ENCODE measurements at places on chromosomes 11 and 22.

GRCh38 chr11:134200688-134201087 lies 23.1 kb downstream of the NCAPD3 start:
- no peak for DNase-seq

GRCh38 chr11:77196961-77197360 lies 68.9 kb downstream of the MYO7A start:
- no peak for DNase-seq

DNA sequence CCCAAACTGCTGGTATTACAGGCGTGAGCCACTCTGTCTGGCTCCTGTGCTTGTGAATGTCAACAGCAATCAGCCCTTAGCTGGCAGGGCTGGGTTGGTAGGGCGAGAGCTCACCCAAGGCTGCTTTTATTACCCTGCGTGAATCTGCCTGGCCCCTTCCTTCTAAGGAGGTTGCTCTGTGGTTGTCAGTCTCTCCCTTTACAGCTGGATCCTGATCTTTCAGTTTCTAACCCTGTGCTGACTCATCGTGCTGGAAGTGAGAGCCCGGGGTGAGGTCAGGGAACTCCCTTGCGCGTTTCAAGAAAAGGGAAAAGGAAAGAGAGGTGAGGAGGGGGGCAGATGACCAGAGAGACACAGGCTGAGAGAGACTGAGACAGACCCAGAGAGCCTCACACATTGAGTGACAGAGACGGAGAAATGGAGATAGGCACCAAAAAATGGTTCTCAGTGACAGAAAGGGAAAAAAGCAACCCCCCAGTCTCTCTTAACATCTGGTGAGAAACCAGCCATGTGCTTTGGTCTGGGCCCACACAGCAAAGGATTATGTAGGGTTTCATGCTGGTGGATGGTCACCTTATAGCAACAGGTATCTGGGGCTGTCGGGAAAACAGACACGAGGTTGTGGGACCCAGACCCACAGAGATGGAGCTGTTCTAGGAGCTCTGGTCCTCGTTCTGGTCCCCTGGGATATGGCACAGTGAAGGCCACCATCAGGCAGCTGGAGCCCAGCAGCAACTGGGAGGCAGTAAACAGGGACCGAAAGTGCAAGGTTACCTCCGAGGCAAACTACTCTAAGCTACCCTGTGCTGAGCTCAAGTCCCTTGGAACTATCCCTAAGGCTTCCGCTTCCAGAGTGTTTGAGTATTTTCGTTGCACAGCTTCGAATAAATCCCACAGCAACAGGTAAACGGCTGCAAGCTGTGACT lies 2.5 kb downstream of the TCN2 start:
- no peak for DNase-seq

DNA sequence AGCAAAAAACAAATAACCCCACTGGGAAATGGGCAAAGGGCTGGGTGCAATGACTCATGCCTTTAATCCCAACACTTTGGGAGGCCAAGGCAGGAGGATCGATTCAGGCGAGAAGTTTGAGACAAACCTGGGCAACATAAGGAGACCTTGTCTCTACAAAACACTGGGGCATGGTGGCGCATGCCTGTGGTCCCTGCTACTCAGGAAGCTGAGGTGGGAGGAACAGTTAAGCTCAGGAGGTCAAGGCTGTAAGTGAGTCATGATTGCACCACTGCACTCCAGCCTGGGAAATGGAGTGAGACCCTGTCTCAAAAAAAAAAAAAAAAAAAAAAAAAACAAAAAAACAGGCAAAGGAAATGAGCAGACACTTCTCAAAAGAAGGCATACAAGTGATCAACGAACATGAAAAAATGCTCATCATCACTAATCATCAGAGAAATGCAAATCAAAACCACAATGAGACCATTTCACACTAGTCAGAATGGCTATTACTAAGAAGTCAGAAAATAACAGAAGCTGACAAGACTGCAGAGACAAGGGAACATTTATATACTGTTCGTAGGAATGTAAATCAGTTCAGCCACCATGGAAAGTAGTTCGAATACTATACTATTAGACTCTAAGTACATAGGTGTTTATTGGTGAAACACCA lies 48.2 kb upstream of the SMCO4 start:
- no peak for DNase-seq

- DNase-seq = no peak
These were observed 63.6 kb downstream of the TNRC6B start for GRCh38 chr22:40241200-40241763.

DNA sequence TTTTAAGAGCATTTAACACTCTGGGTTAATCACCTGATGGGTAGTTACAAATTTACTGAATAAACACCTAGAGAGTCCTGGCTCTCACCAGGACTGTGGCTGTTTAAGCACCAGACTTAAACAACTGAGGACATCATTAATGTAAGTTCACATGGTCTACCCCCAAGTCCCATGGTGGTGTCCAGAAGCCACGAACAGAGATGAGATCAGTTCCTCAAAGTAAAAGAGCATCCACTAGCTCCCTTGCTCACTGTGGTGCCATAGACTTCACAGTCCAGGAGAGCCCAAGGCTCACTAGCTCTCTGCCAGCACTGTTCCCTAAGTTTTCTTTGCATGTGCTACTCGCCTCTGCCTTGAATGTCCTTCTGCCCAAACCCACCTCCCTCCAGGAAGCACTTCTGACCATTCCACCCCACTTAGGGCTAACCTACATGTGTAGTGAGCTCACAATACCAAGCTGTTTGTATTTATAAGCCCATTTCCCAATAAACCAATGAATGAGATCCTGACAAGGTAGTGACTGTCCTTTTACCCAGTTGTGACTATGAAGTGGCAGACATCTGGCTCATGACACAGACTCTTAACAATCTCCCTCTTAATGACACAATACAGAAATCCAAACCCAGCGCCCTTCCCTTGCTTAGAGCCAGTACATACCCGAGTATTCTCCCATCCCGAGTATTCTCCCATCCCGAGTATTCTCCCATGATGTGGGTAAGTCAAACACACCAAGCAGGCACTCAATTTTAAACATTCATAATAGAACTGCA lies 15.7 kb downstream of the NAP1L4 start:
- no peak for DNase-seq

- DNase-seq = no peak
These were observed 47.8 kb downstream of the BARX2 start for GRCh38 chr11:129423426-129423825.

DNA sequence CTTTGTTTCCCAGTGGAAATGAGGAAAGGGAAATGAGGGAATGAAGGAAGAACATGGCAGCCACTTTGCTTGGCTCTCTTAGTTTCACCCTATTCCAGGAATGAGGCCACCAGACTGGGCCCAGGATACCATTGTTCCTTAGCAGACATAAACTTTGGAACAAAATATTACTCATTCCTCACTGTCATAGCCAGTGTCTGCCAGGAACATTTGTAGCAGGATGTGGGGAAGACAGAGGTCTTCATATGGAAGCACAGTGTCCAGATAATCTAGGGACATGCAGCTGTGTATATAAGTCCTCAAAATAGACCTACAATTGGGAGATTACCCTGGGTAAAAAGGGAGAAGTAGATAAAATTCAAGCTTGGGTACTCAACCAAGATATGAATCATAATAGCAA lies 15.2 kb upstream of the FUT4 start:
- DNase-seq = no peak

DNA sequence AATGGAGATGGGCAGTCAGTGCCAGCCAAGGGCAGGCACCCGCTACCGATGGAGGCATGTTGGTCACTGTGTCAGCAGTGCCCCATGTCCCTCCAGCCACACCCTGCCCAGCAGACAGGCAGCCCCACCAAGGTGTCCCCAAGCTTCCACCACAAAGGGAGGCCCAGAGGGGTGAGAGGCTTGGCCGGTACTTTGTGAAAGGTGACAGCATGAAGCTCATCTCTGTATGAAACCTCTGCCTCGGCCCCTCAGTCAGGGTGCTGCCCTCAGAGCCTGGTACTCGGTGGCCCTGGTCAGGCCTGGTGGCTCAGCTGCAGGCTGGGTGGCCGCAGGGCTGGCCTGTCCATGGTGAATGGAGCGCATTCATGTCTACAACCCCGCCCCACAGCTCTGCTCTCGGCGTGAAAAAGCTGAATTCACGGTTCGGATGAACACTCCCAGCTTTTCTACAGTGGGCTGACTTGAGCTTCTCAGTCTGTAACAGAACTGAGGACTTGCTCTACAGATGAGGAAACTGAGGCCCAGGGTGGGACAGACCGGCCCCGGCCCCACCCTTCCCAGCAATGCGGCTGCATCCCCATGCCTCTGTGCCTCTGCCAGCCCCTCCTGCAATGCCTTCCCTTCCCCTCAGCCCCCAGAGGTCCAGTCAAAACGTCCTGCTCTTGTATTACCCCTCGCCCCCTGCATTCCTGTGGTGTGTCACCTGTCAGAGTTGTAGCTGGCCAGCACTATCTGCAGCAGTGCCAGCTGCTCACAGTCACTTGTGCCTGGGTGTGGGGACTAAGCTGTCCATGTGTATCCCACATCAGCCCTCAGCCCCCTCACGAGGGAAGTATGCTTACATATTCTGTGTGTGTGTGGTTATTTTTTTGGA lies 27.7 kb downstream of the RSPH14 start:
- DNase-seq = peak; percentile 87

GRCh38 chr22:47151490-47151889 lies 389.0 kb downstream of the TBC1D22A start:
- no peak for DNase-seq

- DNase-seq = no peak
These were observed 11.6 kb upstream of the GAB2 start for GRCh38 chr11:78429209-78429608.

GRCh38 chr11:81857386-81857785 lies 876.3 kb downstream of the FAM181B start:
- DNase-seq = no peak

- no peak for DNase-seq
These were observed 126.2 kb downstream of the BCR start for GRCh38 chr22:23306438-23306921.

- no peak for DNase-seq
These were observed 17.9 kb downstream of the CD5 start for GRCh38 chr11:61120099-61120705.

GRCh38 chr22:36002084-36002483 lies 26.5 kb downstream of the RBFOX2 start:
- DNase-seq = no peak

GRCh38 chr11:114281388-114281956 lies 14.7 kb upstream of the NNMT start:
- no peak for DNase-seq

- DNase-seq = no peak
These were observed 396.6 kb downstream of the NELL1 start for GRCh38 chr11:21066030-21066429.

DNA sequence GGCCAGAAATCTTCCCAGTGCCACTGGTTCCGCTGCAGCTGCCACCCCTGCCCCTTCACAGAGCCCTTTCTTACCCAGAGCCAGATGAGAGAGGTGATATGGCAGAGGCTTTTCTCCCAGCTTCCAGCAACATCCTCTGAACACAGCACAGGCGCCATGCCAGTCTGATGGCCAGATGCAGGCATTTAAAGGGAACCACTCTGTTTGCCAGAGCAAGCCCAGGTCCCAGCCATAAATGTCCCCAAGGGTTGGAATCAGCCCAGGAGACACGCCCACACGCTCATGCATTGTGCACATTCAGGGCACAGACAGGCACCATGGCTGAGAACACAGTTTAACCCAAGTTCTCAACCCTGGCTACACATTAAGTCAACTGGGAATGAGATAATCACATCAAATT lies 114.3 kb upstream of the CSNK2A3 start:
- no peak for DNase-seq

- no peak for DNase-seq
These were observed 26.7 kb upstream of the ETS1 start for GRCh38 chr11:128614026-128614425.

- no peak for DNase-seq
These were observed 304.3 kb upstream of the NCAM1 start for GRCh38 chr11:112656772-112657428.

DNA sequence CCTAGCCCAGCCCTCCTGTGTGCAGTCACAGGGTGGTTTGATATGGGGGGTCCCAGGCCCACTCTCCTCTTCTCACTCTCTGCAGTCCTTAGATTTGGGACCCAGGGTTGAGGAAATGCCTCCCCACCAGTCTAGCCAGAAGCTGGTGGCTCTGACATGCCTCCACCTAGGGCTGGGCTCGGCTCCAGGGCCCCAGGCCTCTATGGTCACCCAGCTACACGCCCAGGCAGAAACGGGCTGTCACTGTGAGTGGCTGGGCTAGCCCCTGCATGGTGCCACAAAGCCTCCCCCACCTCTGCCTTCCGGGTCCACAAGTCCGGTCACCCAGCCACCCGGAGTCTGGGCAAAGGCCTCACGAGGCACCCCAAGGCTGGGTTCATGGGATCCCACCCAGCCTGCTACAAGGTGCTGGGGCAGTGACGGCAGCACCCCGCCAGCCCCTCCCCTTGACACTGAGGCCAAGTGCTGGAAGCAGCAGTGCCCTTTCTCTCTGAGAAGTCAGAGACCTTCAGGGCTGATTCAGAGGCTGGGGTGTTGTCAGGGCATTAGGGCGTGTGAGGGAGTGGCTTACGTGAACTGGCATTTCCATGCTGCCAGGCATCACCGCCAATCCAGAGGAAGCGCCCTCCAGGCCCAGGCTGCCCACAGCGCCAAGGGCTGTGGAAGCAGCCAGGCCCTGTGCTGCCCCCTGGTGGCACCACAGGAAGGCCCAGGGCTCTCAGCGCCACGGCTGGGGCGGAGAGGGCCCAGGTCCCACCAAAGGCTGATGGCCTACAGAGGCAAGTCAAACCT lies 638 bp upstream of the PITPNM1 start:
- peak; percentile 85 for DNase-seq

DNA sequence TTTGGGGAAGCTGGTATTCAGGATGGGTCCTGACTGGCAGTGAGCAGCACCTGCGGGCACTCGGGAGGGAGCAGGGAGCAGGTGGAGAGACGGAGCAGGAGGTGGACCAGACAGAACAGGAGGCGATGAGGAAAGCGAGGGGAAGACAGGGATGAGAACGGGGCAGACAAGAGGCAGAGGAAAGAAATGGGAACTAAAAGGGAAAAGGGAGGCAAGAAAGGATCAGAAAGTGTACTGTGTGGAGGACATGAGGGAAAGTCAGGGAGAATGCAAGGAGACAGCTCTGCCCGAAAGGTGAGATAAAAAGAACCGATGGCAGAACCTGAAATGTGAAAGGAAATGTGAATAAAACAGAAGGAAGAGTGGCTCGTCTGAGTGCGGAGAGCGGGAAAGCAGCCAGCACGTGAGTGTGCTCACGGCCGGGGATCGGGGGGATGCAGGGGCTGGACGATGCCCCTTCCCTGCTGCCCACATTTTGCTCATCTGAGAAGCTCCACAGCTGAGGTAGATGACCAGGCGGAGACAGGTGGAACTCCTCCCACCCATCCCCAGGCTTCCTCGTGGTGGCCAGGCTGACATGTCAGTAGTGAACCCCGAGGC lies 494.4 kb upstream of the B3GAT1 start:
- no peak for DNase-seq
